ENCODE measurements at places on chromosomes 12 and 14.

GRCh38 chr14:67285876-67286452 lies 44.7 kb downstream of the PALS1 start:
- DNase-seq = no peak

DNA sequence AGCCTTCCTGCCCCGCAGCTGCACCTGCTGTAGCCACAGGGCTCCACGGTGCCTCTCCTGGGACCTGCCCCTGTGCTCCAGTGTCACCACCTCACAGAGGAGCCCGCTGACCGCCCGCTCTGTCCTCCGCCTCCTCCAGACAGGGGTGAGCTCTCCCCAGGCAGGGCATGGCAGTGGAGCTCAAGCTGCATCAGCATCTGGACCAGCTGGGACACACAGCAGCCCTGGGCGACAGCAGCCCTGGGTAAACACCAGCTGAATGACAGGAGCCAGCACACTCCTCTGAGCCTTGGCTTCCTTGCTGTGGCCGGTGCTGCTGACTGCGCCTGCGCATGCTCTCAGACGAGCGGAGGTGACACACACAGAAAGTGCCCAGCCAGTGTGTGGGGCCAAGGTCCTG lies 22.0 kb downstream of the CHGA start:
- no peak for DNase-seq

DNA sequence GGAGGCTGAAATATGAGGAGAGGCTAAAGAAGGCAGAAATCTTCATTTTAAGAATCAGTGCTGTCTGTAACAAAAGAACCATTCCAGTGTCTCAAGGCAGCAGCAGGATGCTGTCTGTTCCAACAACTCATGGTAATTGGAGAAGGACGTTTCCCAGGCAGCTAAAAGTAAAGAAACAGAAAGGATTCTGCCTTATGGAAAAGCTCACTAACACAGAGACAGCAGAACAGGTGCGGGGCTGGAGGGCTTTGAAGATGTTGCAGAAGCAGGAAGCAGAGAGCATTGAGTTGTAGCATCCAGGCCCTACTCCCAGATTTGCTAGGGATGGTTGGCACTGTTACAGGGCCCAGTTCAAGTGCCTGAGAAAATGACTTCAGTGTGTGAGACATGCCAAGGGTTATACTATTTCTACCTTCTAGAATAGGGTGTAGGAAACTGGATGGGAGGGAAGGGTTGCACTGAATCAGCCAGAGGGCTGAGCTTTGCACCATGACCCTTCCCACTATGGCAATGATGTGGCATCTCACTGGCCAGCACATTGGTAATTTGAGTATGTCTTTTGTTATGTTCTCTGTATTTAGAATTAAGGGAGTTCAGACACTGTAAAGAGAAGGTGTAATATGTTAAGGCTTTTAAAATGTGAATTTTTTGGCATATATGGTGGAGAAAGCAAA lies 160.0 kb upstream of the FBXO33 start:
- DNase-seq = no peak

GRCh38 chr12:46159309-46159901 lies 109.4 kb downstream of the SLC38A1 start:
- DNase-seq = no peak

GRCh38 chr12:49811136-49811535 lies 17.1 kb downstream of the NCKAP5L start:
- DNase-seq = no peak

- no peak for DNase-seq
These were observed 11.4 kb downstream of the RIOX1 start for GRCh38 chr14:73502017-73502619.

DNA sequence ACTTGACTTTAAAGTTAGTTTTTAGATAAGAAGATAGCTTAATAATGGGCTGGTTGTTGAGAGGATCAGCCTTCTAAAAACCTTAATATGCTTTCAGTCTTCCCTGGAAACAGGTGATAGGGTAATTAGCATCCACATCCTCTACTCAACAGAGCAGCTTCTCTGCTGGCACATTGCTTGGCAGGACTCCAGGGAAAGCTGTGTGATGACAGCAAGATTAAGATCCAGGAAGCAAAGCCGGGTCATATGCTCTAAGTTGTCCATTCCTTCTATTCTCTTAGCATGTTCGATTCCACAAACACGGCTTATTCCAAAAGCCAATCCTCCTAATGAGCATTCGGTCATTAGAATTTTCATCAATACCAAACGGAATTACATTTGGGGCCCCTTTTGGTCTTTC lies 87.0 kb downstream of the HMGA2 start:
- DNase-seq = no peak

DNA sequence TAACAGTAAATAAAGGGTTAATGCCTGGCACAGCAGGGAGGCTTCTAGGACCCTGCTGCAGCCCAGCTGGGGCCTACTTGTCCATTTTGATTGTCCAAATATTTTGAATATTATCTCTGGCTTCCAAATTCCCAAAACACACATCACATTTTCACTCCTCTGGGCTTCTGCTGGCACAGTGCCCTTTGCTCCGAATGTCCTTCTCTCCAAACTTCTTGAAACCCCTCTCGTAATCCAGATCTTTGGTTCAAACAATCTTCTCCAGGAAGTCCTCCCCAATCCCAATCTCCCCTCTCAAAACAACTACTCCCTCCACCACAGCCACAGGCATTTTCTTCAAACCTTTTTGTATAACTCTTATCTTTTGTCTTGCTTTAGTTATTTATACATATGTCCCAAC lies 225.6 kb downstream of the PPM1H start:
- no peak for DNase-seq

DNA sequence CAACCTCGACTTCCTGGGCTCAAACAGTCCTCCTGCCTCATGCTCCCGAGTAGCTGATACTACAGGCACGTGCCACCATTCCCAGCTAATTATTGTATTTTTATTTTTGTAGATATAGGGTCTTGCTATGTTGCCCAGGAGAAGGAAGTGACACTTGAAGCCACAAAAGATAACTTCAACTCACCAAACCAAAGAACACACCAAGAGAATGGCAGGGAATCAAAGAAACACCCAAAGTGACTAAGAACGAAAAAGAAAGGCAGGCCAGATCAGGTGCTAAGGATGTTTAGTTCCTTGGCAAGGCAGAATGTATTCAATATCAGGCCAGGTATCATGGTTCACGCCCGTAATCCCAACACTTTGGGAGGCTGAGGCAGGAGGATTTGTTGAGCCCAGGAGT lies 10.1 kb upstream of the TPCN1 start:
- no peak for DNase-seq

GRCh38 chr12:132141976-132142678 lies 2.0 kb downstream of the DDX51 start:
- no peak for DNase-seq

- DNase-seq = no peak
These were observed 205.0 kb upstream of the CDKN3 start for GRCh38 chr14:54191846-54192245.

DNA sequence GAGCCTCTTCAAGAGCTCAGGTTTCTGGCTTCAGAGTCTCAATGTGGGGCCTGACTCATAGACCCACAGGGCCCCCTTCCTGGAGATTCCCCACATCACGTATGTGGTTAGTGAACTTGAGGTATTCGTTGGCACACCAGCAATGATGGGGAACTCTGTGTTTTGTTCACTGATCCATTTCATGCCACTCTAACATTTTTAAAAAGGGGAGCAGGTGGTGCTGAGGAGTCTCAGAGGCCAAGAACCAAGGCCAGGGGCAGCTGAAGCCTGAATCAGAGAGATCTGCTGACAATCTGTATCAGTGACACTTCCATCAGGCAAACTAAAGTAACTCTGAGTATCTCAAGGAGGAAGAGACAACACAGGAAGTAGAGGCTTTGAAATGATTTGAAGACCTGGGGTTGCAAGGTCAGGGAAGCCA lies 323.4 kb downstream of the VRK1 start:
- DNase-seq = no peak

GRCh38 chr14:55599250-55599879 lies 19.4 kb downstream of the KTN1 start:
- no peak for DNase-seq

GRCh38 chr12:47277972-47278448 lies 198.3 kb upstream of the AMIGO2 start:
- no peak for DNase-seq

DNA sequence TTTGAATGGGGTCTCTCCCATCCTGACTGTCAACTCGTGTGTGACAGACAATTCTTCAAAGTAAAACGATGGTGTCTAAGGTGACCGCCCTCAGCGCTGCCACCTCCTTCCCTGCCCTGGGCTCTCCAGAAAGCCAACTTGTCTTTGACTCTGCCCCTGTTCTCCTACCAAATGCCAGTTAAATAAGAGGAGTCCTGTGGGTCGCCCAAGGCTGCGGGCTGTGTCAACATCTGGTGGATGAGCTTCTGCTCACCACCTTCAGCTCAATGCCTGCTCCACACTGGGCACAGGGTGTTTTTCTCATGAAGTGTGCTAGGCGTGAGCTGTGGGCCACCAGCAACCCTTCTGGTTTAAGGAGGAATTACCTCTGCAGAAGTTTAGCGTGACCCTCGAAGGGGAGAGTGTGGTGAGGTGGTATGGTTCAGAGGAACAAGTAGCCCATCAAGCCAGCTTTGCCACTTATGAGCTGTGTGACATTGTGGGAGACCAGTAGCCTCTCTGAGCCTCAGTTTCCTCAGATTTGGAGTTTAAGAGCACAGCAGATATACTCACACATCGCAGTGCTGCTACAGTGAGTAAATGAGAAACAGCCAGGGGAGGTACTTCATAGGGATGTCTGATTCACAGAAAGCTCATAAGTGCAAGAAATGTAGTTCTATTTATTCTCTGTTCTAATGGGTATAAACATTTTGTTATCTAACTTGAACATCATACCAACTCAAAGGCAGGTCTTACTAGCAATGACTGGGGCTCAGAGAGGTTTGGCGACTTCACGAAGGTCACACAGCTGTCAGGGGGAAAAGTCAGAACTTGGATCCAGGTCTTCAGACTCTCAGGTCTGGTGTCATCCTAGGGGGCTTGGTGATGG lies 12.1 kb downstream of the SERPINA1 start:
- DNase-seq = no peak

GRCh38 chr14:63448841-63449240 lies 94.3 kb downstream of the PPP2R5E start:
- DNase-seq = no peak

GRCh38 chr14:99879401-99880295 lies 86.4 kb downstream of the EML1 start:
- DNase-seq = peak; percentile 50

DNA sequence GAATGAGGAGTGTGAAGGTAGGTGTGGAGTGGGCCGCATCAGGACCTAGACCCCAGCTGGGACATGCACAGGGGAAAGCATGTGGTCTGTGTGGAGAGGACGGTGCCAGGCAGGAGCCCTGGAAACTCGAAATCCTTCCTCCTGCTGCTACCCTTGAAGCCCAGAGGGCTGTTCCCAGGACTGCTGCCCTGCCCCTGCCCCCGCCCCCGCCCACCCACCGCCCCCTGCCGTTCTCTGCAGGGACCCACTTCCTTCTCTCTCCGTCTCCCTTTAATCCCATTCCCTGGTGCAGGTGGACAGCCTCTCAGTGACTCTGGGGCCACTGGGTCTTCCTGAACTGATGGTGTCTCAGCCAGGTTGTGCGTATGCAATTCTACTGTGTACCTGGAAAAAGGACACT lies 8.0 kb downstream of the ITFG2 start:
- DNase-seq = no peak

DNA sequence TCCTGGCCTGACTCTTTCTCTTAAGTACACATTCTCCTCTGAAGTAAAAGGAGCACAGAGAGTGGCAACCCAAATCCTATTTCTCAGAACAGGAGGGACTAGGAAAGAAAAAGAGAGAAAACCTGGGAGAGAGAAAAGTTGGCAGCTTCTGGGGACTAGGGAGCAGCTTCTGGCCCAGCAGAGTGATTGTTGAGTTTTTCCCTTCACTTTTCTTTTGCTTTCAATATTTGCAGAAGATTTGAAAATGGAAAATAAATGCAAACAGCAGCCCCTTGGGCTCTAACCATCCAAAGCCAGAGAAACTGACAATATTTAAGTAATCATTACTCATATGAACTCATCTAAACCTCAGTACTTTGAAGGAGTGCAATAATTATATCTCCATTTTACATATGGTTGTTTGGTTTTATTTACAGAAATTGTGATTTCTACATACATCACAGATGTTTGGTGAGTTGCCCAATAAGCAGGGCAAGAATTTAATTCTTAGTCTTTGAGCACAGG lies 28.8 kb upstream of the IGF1 start:
- no peak for DNase-seq

GRCh38 chr12:1907652-1908611 lies 10.5 kb downstream of the CACNA2D4 start:
- no peak for DNase-seq

GRCh38 chr14:102733326-102733725 lies 43.9 kb upstream of the TRAF3 start:
- no peak for DNase-seq

DNA sequence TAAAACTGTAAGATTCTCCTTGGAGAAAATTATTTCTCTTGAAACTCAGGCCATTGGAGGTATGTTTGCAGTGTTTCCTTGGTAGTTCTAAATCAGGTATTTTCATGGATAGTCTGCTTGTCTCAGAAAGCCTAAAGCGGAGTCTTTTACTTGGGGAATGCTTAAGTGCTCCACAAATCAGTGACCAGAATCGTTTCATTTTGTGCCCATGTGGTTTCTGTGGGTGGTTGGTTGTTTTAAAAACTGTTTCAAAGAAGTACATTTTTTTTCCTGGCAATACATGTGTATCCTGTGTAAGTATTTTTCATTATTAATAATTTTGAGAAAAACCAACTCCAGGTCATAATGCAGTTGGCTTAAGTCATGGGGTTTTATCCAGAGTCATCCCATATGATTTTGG lies 33.6 kb downstream of the CCDC91 start:
- no peak for DNase-seq

- no peak for DNase-seq
These were observed 44.5 kb downstream of the BEGAIN start for GRCh38 chr14:100542619-100543205.
